ENCODE measurements at places on chromosomes 11 and 22.

DNA sequence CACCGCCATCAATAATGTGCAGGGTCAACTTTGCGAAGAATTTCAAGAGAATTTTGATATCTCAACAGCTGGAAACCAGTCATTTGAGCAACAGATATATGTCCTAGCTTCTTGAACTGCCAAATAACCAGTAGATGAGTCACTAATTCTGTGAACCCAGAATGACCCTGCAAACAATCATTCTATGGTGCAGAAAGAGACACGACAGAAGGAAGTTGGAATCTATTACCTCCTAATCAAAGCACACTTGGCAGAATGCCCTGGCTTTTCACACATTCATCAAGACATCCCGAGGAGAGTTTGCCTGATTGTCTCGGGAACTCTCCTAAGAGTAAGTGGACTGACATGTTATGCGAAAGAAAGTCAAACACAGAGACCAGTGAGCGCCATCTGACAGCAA is 621.1 kb downstream of the OPCML start:
- DNase-seq = no peak

- no peak for DNase-seq
These were observed 109.2 kb downstream of the IGLL1 start for GRCh38 chr22:23470811-23471389.

- no peak for DNase-seq
These were observed 1.4 kb downstream of the NUDT22 start for GRCh38 chr11:64227405-64227956.

- DNase-seq = peak; percentile 91
These were observed at the start of gene SNX32 for GRCh38 chr11:65833297-65834030. Gene SNX32 (plus strand): TSS chr11:65833963. CDS start chr11:65834066, 103 bp downstream.

- no peak for DNase-seq
These were observed 90.3 kb downstream of the TP53I11 start for GRCh38 chr11:44860346-44860745.

DNA sequence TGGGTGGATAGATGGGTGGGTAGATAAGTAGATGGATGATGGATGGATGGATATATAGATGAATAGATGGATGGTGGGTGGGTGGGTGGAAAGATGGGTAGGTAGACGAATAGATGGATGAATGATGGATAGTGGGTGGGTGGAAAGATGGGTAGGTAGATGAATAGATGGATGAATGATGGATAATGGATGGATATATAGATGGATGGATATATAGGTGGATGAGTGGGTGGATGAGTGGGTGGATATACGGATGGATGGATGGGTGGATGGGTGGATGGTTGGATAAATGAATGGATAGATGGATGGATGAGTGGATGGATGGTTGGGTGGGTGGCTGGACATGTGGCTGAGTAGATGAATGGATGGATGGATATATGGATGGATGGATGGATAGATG is 53.1 kb upstream of the THY1 start:
- DNase-seq = no peak

- DNase-seq = no peak
These were observed 852.5 kb upstream of the LRRC4C start for GRCh38 chr11:42311944-42312343.

DNA sequence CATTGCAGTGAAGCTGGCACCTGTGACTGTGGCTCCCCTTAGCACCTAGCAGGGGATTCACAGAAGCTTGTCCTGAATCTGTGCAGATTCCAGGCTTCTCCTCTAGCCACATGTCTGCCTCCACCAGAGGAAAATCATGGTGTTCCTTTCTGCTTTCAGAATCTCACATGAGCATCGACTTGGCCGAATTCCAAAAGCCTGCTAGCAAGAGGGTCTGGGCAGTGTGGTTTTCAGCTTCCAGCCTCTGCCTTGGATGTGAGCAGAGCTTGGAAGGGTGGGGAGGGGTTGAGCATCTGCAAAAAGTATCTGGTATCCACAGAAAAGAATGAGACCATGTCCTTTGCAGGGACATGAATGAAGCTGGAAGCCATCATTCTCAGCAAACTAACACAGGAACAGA is 911.1 kb downstream of the TBC1D22A start:
- no peak for DNase-seq

- no peak for DNase-seq
These were observed 9.4 kb upstream of the PPM1F start for GRCh38 chr22:21961886-21962654.

- DNase-seq = peak; percentile 81
These were observed 799 bp downstream of the CCDC88B start for GRCh38 chr11:64340671-64341335.

- no peak for DNase-seq
These were observed 14.9 kb upstream of the GALNT18 start for GRCh38 chr11:11636671-11637070.

DNA sequence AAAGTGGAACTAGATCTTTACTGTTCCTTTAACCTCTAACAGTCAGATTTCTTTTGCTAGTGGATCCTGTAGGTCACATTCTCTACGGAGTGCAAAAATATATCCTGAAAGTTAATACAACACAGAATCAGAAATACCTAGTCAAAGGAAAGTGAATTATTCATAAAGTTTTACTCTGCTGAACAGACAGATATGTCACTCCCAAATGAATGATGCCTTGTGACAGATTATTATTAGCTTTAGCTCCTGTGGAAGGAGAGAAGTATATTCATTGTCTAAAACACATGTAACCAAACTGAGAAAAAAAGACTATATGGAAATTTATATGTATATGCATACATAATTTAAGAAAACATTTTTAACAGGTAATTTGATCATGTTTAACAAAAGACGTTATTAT is 1497.2 kb upstream of the RAG2 start:
- no peak for DNase-seq

DNA sequence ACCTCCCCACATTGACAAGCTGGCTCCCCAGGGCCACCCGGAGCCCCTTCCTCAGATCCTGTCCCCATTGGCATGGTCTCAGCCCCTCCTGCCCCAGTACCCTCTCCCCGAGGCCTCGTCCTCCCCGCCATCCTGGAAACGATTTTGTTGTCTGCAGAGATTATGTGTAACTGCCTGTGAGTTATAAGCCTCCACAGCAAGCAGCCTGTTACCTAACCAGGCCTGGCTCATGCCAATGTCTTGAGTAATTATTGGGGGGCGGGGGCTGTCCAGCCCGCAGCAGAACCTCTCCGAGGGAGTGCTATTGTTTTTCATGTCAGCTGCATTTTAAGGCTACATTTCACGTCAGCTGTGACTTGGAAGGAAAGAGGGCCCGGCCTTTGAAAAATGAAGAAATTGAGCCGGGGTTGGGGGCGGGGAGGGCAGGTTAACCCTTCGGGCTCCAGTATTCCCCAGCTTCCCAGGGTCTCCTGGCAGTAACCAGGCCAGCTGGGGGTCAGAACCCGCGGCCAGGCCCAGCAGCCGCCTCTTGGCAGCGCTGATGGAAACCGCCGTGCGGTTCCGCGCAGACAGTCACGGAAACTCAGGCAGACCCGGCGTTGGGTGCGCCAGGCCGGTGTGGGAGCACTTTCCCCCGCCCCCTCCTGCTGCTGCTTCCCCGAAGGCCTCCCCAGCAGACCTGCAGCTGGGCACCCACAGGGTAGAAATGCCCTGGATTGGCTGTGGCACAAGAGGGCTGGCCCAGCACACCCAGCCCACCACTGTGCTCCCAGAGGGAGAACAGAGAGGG is 59.5 kb downstream of the CDKN1C start:
- no peak for DNase-seq

- DNase-seq = no peak
These were observed 67.7 kb upstream of the PPP6R3 start for GRCh38 chr11:68392822-68393221.

DNA sequence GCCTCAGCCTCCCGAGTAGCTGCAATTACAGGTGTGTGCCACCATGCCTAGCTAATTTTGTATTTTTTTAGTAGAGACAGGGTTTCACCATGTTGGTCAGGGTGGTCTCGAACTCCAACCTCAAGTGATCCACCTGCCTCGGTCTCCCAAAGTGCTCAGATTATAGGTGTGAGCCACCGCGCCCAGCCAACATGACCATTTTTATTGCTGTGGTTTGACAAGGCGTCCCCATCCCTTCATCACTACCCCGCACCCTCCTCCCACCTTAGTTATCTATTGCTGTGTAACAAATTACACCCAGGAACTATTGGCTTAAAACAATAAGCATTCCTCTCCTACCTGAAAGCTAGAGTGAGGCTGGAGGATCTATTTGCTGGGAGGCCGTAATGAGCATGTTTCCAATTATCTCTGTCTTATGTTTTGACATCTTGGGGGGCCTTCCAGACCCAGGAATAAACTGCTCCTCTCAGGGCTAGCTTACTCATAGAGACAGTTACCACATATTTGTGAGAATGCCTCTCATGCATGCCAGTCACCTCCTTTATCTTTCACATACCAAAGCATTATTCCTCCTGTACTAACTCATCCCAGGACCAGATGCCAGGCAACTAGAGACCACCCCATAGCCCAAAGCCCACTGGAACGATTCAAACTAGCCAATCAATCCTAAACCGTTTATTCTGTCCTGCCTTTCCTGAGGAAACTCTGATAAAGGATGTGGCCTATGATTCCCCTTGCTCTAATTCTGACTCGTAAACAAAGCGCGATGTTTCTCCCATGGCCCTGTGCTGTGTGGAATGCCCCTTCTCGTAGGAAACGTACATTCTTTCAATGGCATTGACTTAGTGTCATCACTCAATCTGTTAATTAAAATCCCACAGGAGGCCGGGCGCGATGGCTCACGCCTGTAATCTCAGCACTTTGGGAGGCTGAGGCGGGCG is 19.4 kb downstream of the SNU13 start:
- no peak for DNase-seq

GRCh38 chr11:128471138-128471661 is 116.2 kb downstream of the ETS1 start:
- no peak for DNase-seq

GRCh38 chr11:32062540-32062939 is 28.3 kb upstream of the RCN1 start:
- no peak for DNase-seq

DNA sequence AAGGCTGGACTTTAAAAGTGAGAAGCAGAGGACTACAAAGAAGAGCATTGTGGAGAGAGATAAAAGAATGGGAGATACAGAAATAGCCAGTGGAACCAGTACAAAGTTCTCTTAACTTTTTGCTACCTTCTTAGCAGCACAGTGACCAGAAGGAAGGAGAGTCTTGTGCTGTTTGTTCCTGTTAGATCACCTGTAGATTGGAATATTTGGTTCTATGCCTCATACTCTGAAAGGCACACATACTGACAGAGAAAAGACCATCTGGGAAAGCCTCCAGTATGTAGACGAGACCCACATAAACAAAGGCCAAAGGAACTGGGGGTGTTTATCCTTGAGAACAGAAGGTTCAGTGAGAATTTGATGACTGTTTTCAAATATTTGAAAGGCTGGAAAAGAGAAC is 18.7 kb downstream of the RNF141 start:
- no peak for DNase-seq

- DNase-seq = no peak
These were observed 522.8 kb upstream of the LUZP2 start for GRCh38 chr11:23974051-23974450.

DNA sequence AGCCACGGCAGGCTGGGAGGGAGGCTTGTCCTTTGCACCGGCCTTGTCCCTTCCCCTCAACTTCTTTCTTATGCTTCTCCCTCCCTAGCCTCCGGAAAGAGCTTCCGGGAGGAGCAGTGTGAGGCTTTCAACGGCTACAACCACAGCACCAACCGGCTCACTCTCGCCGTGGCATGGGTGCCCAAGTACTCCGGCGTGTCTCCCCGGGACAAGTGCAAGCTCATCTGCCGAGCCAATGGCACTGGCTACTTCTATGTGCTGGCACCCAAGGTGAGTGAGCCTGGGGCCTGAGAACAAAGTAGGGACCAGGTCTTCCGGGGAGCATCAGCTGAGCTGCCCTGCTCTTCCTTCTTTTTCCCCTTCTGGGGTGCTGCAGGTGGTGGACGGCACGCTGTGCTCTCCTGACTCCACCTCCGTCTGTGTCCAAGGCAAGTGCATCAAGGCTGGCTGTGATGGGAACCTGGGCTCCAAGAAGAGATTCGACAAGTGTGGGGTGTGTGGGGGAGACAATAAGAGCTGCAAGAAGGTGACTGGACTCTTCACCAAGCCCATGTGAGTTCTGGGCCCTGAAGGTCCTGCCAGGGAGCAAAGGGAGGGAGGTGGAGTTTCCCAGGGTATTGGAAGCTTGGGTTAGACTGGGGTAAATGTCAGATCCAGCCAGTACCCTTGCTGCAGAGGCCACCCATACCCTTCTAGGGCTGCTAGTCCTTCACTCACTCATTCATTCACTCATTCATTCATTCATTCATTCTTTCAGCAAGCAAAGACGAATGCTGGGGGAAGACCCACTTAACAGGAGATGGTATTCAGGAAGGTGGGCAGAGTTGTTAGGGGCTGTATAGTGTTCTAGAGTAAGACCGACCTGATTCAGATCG is 22.6 kb downstream of the ADAMTS15 start:
- no peak for DNase-seq

DNA sequence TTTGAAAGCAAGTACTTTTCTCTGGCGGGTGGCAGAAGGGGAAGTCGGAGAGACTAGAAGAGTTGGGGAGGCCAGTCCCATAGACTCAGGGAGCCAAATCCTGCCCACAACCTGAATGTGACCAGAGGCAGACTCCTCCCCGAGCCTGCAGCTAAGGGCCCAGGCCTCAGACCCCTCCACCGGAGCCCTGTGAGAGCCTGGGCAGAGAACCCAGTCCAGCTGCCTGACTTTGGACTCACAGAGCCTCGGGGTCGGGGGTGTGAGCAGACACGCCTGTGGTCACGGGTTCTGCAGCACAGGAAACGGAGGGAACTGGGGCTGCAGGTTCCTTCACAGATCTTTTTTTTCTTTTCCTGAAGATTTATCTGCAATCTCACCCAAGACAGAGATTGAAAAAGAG is 312.3 kb downstream of the CTTN start:
- DNase-seq = no peak

DNA sequence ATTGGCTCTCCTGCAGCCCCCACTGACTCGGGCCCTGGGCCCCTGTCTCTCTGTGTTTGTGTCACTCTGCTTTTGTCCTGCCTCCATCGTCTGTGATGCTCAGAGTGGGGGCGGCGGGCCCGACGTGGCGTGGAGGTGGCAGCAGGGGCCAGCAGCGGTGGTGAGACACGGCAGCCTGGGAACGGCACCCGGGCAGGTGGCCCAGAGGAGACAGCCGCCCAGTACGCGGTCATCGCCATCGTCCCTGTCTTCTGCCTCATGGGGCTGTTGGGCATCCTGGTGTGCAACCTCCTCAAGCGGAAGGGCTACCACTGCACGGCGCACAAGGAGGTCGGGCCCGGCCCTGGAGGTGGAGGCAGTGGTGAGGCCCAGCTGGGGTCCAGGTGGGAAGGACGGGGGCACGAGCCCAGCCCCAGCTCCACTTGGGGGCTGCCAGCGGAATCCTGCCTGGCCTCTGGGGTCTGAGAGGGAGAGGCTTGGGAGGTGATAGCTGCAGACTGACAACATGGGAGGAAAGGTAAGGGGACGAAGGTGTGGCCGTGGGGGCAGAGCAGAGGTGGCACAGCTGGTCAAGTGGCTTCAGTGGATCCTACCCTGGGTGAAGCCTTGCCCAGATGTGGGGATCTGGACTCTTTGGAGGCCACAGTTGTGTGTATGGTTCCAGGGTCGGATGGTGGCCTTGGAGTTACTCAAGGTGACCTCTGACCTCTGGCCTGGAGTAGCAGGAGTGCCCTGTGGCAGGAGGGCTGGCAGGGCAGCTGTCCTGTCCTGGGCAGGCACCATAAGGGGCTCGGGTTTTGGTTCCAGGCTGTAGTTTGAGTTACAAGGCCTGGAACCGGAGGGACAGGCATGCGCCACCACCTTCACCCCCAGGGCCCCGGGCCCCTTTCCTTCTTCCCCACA is 16.2 kb downstream of the RELT start:
- DNase-seq = no peak

GRCh38 chr11:113531083-113531482 is 55.9 kb upstream of the DRD2 start:
- DNase-seq = no peak
